Hypothalamus (tissue), 51 donors: ENCODE measurements at places on chromosomes 7 and 10.

GRCh38 chr7:98283127-98283886, 1.8 kb downstream of the BRI3 start:
- DNase-seq = peak; percentile 19

- DNase-seq = no peak
Observed at GRCh38 chr7:1403638-1404459, 55.4 kb downstream of the MICALL2 start.

DNA sequence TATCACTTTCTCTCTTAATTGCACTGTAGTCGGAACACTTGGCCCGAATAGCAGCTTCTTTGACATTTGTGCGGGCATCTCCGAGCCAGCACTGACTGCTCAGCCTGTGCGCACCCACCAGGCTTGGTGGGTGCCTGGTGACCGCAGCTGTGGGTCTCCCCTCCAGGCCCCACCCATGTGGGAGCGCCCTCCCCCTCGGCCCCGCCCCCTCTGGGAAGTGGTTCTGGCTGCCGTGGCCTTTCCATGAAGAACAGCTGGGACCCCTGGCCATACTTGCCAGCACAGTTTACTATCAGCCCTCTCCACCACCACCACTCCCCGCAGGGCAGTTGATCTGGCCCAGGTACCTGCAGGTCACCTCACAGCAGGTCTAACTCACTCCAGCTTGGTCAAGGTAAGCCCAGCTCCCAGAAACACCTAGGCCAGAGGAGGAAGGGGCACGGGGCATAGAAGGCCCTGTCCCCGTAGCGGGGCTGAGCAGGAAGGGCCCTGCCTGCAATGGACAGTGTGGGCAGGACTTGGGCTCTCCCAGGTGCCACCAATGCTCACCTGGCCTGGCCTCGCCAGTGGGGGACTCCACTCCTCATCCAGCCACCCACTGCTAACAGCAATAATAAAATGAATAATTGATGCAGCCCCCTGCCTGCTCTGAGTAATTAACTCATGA, 5.8 kb downstream of the RASGEF1A start:
- no peak for DNase-seq

- no peak for DNase-seq
Observed at GRCh38 chr10:97612386-97612785, 20.9 kb downstream of the MORN4 start.

GRCh38 chr10:78556705-78557432, 511.9 kb upstream of the ZMIZ1 start:
- no peak for DNase-seq

- no peak for DNase-seq
Observed at GRCh38 chr10:107631876-107632275, 467.4 kb upstream of the SORCS1 start.

GRCh38 chr7:84049071-84049836, 145.3 kb downstream of the SEMA3A start:
- no peak for DNase-seq

DNA sequence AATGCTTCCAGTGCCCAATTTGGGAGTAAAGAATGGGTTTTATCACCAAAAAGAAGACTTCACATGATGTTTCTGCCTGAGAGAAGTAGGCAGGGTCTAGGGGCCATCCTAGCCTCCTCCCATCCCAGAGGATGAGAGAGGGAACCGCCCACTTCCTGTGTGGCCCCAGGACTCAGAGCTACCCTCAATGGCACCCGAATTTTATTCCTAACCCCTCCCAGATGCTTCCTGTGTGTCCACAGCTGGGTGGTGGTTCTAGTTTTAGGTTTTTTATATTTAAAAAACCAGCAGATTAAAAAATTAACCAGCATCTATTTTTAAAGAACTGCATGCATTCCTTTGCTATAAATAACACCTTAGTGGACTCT, 583.5 kb downstream of the PTPRN2 start:
- no peak for DNase-seq

DNA sequence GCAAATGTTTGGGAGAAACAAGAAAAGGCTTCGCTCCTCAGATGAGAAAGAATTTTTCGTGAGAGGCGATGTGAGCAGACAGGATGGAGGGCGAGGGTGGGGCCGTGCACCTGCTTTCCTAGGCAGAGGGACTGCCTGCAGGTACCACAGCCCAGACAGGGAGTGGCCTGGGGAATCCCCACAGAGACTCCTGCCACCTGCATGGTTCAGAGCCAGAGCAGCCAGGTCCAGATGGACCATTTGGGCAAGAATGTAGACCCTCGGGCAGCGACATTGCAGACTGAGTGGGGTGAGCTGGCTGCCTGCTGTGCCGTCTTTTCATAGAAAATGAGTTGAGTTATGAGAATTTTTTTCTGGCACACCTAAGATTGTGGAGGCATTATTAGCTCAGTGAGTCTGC, 216.8 kb downstream of the SNX10 start:
- no peak for DNase-seq

DNA sequence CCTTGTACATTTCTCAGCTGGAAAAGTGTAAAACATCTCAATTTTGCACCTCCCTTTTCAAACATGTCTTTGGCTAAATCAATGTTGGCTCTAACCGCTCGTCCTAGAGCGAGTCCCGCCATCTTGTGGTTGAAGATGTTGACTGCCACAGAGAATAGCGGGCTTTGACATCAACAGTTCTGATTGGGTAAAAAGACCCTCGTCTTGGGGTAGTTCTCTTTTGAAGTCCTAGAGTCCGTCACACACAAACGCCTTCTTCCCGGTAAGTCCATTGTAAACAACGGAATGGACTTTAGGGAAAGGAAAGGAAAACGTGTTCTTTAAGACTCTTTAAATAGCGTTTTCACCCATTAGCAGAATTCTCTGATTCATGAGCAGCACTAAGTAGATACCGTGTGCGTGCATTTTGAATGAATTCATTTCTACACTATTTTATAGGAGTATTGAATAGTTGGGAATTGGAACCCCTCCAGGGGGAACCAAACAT, 452 bp upstream of the RPP30 start:
- peak; percentile 32 for DNase-seq

DNA sequence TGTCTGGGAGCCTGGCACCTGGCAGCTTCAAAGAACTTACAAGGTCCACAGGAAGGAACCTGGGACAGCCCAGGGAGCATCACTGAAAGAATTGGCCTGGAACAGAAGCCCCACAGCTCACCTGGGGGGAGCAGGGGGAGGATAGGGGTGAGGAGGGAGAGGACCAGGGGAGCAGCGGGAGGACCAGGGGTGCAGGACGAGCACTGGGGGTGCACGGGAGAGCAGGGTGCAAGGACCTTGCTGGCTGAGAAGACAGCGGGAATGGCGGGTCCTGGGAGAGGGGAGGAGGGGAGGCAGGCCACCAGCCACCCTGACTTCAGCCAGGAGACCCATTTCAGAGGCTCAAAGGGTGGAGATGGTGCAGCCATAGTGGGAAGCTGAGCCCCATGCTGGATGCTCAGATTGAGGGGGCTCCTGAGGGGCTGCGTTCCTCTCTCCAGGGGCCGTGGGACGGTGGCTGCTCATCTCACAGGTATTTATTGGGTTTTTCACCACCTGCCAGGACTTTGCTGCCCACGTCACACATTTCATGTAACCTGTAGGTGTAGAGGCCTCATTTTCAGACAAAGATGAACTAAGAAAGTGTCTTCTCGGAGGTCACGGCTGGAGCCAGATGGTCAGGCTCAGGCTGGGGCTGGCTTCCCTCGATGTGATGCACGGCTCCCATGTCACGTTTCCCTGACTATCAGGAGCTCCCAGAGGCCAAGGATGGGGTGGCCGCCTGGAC, 110.1 kb downstream of the WDR37 start:
- DNase-seq = no peak

- peak; percentile 71 for DNase-seq
Observed at GRCh38 chr10:104254493-104255310, at the start of gene GSTO1. Gene GSTO1 (plus strand): TSS chr10:104254892. CDS start chr10:104254929, 37 bp downstream.

DNA sequence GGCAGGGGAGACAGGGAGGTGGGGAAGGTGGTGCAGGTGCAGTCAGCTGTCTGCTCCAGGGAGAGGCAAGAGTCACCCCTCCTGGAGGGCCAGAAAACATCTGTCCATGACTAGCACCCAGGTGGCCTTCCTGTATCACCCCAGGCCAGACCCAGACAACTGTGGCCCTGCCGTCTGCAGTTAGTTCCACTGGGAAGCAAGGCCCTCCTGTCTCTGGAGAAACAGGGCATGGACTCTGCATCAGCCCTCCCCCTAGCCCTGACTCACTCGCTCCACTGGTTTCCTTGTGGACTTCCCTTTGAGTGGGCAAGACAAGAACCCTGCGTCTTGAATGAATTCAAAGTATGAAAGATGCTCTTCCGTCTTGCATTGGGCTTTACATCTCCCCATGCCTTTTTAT, 12.6 kb downstream of the TBATA start:
- no peak for DNase-seq

GRCh38 chr7:70640266-70640833, 491.6 kb upstream of the GALNT17 start:
- no peak for DNase-seq

DNA sequence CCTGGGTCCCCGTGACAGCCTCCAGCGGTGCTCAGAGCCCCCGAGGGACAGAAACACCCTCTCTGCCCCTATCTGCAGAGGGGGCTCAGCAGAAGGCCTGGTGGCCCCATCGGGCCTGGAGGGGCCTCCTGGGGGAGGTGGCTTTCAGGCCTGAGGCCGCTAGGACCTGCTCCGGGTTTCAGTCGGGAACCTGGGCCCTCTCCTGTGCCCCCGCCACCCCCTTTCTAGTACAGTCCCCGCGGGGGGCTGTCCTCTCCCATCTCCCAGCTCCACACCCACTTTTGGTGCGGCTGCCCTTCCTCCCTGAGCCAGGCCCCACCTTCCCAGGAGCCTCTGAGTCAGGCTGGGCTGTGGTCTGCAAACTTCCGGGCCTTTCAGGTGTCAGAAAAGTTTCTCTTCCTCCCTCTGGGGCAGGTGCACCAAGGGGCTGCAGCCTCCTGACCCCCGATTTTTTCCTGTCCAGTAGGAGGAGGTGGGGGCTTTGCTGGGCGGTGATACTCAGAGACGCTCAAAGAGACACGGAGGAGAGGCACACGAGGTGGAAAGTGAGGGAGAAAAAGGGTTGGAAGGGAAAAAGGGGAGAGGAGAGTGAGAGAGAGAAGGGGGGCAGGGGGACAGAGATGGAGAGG, 692 bp downstream of the CARD11 start:
- no peak for DNase-seq

- no peak for DNase-seq
Observed at GRCh38 chr7:85275204-85275603, 88.3 kb upstream of the SEMA3D start.

GRCh38 chr7:99447943-99448342, 9.2 kb downstream of the CPSF4 start:
- DNase-seq = no peak

GRCh38 chr10:108862676-108863350, 1060.5 kb downstream of the XPNPEP1 start:
- DNase-seq = no peak

DNA sequence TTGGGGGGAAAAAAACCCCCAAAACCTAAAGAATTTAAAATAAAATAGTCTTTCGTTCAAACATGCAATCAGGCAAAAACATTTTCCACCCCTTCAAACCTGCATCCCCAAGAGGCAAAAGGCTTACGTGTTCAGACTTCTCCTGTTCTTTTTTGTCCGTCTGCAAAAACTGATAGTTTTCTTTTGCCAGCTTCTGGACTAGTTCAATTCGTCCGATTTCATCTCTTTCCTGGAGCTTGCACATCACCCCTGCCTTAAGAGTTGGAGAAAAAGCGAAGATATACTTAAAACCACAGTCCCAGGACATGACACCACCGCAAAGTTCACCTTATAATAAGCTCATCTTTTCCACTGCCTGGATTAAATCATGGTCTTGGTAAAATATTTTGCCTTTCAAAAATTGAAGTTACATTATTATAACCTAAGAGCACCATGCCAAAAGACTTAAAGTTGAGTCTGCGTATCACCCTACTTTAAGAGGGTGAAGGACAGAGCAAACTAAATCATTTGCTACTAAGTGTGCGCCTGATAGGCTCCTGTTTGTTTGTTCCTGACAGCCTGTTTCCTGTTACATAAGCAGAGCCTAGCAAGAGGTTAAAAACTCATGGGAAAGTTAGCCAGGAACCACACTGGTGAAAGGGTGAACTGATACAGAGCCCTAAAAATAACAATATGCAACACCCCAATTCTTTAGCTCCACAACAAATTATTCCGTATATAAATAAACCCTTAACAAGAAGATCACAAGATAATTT, 137.0 kb downstream of the RAPGEF5 start:
- no peak for DNase-seq

- DNase-seq = no peak
Observed at GRCh38 chr10:77756319-77757232, 119.0 kb upstream of the KCNMA1 start.

- DNase-seq = no peak
Observed at GRCh38 chr10:130875116-130875515, 436.4 kb downstream of the TCERG1L start.

DNA sequence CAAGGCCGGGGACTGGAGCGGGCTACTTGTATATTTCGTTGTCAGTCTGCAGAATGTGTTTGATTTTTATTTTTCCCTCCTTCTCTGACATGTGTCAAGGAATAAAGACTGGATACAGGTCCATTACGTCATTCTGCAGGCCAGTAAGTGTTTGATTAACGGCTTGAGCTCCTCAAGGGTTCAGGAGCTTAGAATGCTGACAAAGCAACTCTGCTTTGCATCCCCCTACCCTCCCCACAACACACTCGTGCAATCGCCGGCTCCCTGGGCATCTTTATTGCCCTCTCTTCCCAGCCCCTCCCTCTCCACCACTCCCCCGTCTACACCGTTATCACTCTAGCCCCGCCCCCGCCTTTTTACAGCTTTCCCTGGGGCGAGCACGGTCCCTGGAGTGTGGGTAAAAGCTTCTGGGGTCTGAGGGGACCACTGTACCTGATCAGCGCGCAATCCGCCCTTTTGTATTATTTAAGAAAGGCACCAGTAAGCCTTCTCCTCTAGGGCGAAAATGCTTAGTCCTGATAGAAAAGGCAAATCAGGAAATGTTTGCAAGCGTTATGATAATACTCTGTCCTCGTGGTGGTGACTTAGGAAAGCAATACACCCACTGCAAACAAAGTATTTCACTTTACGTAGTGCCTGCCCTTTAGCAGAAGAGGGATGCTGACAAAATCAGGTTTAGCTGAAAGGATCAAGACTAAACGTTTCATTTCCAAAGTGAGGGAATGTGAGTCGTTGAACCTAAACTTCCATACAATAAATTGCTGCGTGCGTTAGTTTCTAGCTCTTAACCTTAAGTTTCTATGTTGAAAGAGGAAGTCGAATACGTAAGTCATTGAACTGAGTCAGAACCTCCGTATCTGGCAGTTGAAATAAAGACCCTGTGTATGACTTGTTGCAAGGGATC, 1.4 kb upstream of the CREB5 start:
- no peak for DNase-seq

DNA sequence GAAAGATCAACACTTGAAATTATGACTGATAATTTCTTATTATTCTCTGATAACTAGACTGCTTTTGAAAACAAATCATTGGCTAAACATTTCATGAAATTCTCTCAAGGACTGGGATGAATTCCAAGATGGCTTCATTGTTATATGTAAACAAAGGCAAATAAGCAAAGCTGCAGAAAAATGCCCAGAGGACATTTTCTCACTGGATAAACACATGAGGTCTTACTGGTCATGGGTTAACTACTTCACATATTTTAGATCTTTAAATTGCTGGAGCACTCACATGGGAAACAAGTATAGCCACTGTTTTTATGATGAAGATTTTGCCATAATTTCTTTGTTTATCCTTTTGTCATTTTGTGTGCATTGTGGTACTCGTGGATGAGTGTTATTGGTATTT, 239.1 kb downstream of the PHF14 start:
- no peak for DNase-seq
